ENCODE measurements at places on chromosomes 7 and 10.

- DNase-seq = no peak
Measured at GRCh38 chr10:94014304-94014703, 20.6 kb downstream of the PLCE1 start.

DNA sequence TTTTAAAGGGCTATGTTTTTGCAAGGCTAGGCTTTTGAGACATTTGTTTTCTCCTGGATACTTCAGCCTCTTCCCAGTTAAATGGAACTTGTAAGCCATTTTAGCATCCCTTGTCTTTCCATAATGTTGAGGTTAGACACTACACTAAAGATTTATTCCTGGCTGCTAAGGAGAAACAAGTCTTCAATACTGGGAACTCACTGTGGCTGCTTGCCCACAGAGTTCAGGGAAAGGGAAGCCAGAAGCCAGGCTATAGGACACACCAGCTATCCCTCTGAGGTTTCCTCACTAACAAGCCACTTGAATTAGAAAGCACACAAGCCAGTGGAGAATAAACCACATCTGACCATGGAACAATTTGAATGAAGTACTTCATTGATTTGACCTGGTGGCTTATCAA is 421.7 kb upstream of the CHRM2 start:
- no peak for DNase-seq

GRCh38 chr10:26172131-26172530 is 44.4 kb upstream of the GAD2 start:
- no peak for DNase-seq

DNA sequence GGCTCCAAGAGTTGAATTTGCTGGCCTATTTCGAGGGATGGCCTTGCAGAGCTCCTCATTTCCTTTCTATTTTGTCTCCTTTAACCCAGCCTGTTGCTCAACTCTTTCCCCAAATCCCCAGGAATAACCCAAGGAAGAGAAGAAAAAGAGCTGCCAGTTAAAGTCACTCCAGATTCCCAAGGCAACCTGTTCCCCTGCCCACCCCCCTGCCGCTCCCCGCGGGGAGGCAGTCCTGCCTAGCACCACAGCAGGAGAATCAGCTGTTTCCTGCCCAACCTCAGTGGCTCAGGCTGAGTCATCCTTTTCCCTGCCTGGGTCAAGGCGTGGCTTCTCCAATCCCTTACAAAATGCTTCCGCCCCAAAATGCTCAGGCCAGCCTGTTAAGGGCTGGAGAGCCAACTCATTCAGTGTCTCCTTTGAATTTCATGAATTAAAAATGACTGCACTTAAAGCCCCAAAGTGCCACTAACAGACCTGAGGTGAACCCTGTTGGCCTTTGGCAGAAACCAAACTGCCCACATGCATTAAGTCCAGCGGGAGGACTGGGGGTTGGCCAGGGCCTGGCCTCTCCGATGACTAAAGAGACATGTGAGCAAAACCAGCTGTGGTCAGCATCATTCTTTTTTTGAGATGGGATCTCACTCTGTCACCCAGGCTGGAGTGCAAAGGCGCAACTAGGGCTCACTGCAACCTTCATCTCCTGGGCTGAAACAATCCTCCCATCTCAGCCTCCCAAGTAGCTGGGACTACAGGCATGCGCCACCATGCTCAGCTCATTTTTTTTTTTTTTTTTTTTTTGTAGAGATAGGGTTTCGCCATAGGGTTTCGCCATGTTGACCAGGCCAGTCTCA is 83.2 kb upstream of the KIF5B start:
- no peak for DNase-seq

DNA sequence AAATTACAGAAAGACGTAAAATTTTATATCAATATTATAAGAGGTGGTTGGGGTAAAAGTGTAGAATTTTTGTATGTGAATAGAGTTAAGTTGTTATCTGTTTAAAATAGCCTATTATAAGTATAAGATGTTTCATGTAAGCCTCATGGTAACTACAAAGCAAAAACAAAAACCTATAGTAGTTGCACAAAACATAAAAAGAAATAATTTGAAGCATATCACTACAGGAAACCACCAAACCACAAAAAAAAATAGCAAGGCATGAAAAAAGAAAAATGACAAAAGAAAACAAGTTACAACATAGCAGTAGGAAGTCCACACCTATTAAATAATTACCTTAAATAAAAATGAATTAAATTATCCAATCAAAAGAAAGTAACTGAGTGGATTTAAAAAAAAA is 12.4 kb upstream of the GSTK1 start:
- DNase-seq = no peak

DNA sequence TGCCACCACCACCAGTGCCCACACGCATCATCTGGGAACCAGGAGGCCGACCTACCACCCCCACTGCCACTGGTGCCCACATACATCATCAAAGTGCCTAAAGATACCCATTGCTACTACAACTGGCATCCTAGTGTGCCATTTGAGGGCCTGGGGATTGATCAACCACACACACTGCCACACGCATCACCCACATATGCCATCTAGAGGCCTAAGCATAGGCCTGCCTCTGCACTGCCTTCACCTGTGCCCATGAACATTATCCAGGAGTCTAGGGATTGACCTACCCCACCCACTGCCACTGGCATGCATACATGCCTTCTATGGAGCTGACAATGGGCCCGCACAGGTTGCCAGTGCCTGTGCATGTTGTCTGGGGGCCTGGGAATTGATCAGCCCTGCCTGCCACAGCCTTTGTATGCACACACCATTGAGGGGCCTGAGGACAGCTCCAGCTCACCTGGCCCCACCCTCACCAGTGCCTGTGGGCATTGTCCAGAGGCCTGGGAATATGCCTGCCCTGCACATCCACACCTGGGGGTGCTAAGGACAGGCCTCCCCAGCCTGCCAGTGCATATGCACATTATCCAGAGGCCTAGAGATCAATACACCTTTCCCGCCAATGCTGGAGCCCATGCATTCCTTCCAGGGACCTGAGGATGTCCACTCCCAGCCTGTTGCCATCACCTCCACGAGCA is 64.3 kb upstream of the TRIL start:
- DNase-seq = no peak
